ENCODE measurements at places on chromosomes 13 and 19. TPM values are rescaled to one million over a fixed set of nuclear protein-coding genes. Genes with fewer than 3 reads are reported as not detected.
A peak's percentile ranks its signal among the peaks of the same experiment; 100 is the strongest.

MAST1 gene
- total RNA-seq = 1.3 TPM

KCNN1 gene
- total RNA-seq = not detected

TFPT gene
- 16.8 TPM for total RNA-seq

PLK5 gene
- not detected for total RNA-seq

KLK5 gene
- total RNA-seq = not detected

NCAN gene
- not detected for total RNA-seq

CEACAM8 gene
- total RNA-seq = not detected

TRIP10 gene
- total RNA-seq = 5.3 TPM

KLK3 gene
- total RNA-seq = not detected

GRCh38 chr19:28998974-28999373, 214.0 kb downstream of the UQCRFS1 start:
- H3K27me3 ChIP-seq = peaks cover 2% of the 10 kb centered on the region
- no peak overlapping the region for H3K4me3 ChIP-seq
- H3K36me3 ChIP-seq = no peaks in the 10 kb centered on the region
- no peak for DNase-seq
- H3K27ac ChIP-seq = no peak overlapping the region
- H3K4me1 ChIP-seq = no peaks in the 10 kb centered on the region

- no peak overlapping the region for H3K27ac ChIP-seq
- DNase-seq = no peak
Measured at GRCh38 chr13:92833071-92833470, 393.5 kb upstream of the GPC6 start.

GRCh38 chr13:70235565-70235964, 127.3 kb upstream of the KLHL1 start:
- H3K4me1 ChIP-seq = no peaks in the 10 kb centered on the region
- no peak overlapping the region for H3K4me3 ChIP-seq
- H3K27ac ChIP-seq = no peak overlapping the region
- no peaks in the 10 kb centered on the region for H3K36me3 ChIP-seq

- H3K36me3 ChIP-seq = peaks cover 6% of the 10 kb centered on the region
- H3K27ac ChIP-seq = no peak overlapping the region
- H3K27me3 ChIP-seq = peaks cover 26% of the 10 kb centered on the region
- H3K4me3 ChIP-seq = peak overlapping the region; percentile 77
- H3K4me1 ChIP-seq = peaks cover 27% of the 10 kb centered on the region
Measured at GRCh38 chr19:18610556-18611326, 1.9 kb upstream of the TMEM59L start.

- DNase-seq = no peak
- H3K4me1 ChIP-seq = peaks cover 37% of the 10 kb centered on the region
- H3K27me3 ChIP-seq = no peaks in the 10 kb centered on the region
- no peak overlapping the region for H3K27ac ChIP-seq
Measured at GRCh38 chr13:97267418-97268059, 45.4 kb downstream of the MBNL2 start.

- peaks cover 35% of the 10 kb centered on the region for H3K4me1 ChIP-seq
- H3K4me3 ChIP-seq = no peak overlapping the region
- H3K27me3 ChIP-seq = peaks cover 16% of the 10 kb centered on the region
- peak overlapping the region; percentile 29 for H3K27ac ChIP-seq
Measured at GRCh38 chr19:50717891-50718254, 1.7 kb downstream of the SHANK1 start.

DNA sequence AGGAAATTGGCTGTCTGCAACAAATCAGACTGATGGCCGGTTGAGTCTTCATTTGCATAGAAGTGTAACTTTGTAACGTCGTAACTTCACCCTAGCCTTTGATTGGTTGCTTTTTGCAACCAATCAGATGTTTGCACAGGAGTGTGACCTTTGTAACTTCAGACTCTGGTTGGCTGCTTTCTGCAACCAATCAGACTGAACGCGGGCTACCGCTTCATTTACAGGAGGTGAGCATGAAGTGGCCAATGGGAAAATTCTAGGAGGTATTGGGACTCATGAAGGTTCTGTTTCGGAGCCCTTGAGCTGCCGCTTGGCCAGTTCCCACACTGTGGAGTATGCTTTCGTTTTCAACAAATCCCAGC, 441 bp upstream of the ZNF559 start:
- peaks cover 11% of the 10 kb centered on the region for H3K4me1 ChIP-seq
- H3K4me3 ChIP-seq = peak overlapping the region; percentile 96
- H3K27ac ChIP-seq = peak overlapping the region; percentile 96
- H3K27me3 ChIP-seq = no peaks in the 10 kb centered on the region
- H3K36me3 ChIP-seq = peaks cover 30% of the 10 kb centered on the region
- no peak for DNase-seq

DNA sequence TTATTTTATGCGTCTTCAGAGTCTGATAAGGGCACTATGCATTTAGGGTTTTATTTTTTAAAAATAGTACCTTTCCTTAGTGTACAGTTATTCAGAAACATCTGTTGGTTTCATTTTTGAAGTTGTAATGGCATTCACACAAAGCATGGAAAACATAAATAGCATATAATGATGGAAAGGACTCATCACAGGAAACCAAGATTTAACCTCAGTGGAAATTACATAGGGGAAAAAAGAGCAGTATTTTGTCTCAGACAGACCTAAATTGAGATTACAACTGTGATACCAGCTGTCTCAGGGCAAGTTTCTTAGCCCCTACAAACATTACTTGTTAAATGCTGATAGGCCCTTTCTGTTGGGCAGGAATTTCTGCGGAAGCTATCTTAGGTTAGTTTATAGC, 57.2 kb downstream of the NHLRC3 start:
- no peaks in the 10 kb centered on the region for H3K27me3 ChIP-seq
- DNase-seq = no peak
- H3K4me1 ChIP-seq = no peaks in the 10 kb centered on the region
- H3K27ac ChIP-seq = no peak overlapping the region
- H3K36me3 ChIP-seq = no peaks in the 10 kb centered on the region

- H3K4me1 ChIP-seq = no peaks in the 10 kb centered on the region
- no peak for DNase-seq
- H3K36me3 ChIP-seq = no peaks in the 10 kb centered on the region
- H3K27ac ChIP-seq = no peak overlapping the region
Measured at GRCh38 chr13:84393981-84394625, 511.8 kb upstream of the SLITRK1 start.

GRCh38 chr13:83272652-83273240, 609.5 kb downstream of the SLITRK1 start:
- no peak overlapping the region for H3K27ac ChIP-seq
- no peaks in the 10 kb centered on the region for H3K4me1 ChIP-seq
- no peak for DNase-seq
- H3K27me3 ChIP-seq = no peaks in the 10 kb centered on the region
- no peak overlapping the region for H3K4me3 ChIP-seq

- peaks cover 3% of the 10 kb centered on the region for H3K36me3 ChIP-seq
- peak overlapping the region; percentile 99 for H3K27ac ChIP-seq
Measured at GRCh38 chr13:48231080-48231479, 1.9 kb upstream of the ITM2B start.

- H3K27me3 ChIP-seq = peaks cover 19% of the 10 kb centered on the region
- DNase-seq = no peak
- H3K27ac ChIP-seq = no peak overlapping the region
- H3K4me3 ChIP-seq = no peak overlapping the region
Measured at GRCh38 chr13:102510072-102510471, 86.7 kb upstream of the TPP2 start.

DNA sequence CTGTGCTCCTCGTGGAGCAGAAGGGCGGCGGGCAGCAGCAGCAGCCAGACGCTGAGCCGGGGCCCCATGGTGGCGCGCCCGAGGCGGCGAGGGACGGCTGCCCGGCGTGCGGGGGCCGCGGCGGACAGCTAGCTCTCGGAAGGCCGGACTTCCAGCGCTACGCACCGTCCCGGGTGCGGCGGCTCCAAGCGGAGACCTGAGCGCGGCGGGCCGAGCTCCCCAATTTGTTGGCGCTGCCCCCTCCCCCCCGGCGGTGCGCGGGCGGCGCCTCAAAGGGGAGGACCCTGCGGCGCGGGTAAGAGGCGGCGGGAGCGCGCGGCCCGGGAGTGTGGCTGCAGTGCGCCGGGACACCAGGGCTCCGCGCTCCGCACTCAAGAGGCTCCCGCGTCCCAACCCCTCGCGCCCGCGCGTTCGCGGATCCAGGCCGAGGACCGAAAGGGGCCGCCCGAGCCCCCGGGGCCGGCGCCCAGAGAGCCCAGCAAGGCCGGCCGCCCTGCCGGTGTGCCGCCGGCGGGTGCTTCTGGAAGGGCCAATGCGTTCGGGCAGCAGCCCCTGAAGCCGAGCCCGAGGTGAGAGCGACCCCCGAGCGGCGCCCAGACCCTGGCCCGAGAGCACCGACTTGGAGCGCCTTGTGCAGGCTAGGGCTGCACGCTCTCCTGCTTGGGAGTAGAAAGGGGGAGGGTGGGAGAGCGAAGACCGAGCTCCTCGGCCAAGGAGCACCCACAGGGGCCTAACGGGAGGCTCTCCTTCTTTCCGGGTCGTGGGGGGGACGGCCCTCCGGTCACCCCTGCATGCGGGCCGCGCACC, at the start of the genes COL4A1 and COL4A2:
COL4A1 (minus strand) TSS at position 198 of the 807 bp plus-strand sequence; CDS start at position 68, 130 bp downstream.
COL4A2 (plus strand) TSS at position 325 of the 807 bp plus-strand sequence. CDS start 620 bp downstream, outside the sequence.
- H3K4me1 ChIP-seq = peaks cover 4% of the 10 kb centered on the region
- no peak within 1 kb of the TSS for H3K27ac ChIP-seq
- no peak within 1 kb of the TSS for H3K4me3 ChIP-seq
- no peaks in the 10 kb centered on the region for H3K36me3 ChIP-seq
- H3K27me3 ChIP-seq = peaks cover 59% of the 10 kb centered on the region

- peak overlapping the region; percentile 6 for H3K27ac ChIP-seq
- peaks cover 8% of the 10 kb centered on the region for H3K36me3 ChIP-seq
- no peak overlapping the region for H3K4me3 ChIP-seq
- DNase-seq = no peak
- no peaks in the 10 kb centered on the region for H3K27me3 ChIP-seq
Measured at GRCh38 chr19:32708457-32708856, 11.1 kb upstream of the TDRD12 start.

- peaks cover 8% of the 10 kb centered on the region for H3K4me1 ChIP-seq
- no peak overlapping the region for H3K27ac ChIP-seq
- peak overlapping the region; percentile 64 for H3K4me3 ChIP-seq
Measured at GRCh38 chr19:1748115-1748872, 5.0 kb upstream of the ONECUT3 start.

DNA sequence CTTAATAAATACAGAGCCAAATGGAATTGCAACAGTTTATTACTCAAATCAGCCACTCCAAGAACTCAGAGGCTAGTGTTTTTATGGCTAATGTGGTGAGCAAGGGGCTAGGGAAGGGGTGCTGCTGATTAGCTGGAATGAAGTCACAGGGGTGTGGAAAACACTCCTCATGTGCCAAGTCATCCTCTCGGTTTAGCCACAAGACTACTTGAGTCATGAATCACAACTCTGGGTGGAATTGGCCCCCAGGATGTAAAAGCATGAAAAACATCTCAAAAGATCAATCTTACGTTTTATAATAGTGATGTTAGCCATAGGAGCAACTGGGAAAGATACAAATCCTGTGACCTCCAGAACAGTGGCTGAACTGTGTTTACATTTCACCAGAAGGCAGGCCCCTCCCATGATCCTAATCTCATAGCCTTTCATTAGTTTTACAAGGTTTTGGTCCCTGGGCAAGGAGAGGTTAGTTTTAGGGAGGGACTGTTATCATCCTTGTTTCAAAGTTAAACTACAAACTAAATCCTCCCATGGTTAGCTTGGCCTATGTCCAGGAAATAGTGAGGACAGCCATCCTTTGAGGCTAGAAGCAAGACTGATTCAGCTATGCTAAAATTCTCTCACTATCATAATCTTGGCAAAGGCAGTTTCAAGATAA, 2020.1 kb upstream of the PCDH20 start:
- H3K4me1 ChIP-seq = no peaks in the 10 kb centered on the region
- no peak overlapping the region for H3K4me3 ChIP-seq
- no peaks in the 10 kb centered on the region for H3K36me3 ChIP-seq
- no peak overlapping the region for H3K27ac ChIP-seq

- no peaks in the 10 kb centered on the region for H3K36me3 ChIP-seq
- peak within 1 kb of the TSS; percentile 53 for H3K27ac ChIP-seq
- DNase-seq = peak; percentile 90
- H3K4me1 ChIP-seq = peaks cover 34% of the 10 kb centered on the region
Measured at GRCh38 chr19:47573071-47574026, at the start of gene ZNF541. ZNF541 (minus strand) TSS chr19:47573148; CDS start chr19:47555856, 17,292 bp downstream.

DNA sequence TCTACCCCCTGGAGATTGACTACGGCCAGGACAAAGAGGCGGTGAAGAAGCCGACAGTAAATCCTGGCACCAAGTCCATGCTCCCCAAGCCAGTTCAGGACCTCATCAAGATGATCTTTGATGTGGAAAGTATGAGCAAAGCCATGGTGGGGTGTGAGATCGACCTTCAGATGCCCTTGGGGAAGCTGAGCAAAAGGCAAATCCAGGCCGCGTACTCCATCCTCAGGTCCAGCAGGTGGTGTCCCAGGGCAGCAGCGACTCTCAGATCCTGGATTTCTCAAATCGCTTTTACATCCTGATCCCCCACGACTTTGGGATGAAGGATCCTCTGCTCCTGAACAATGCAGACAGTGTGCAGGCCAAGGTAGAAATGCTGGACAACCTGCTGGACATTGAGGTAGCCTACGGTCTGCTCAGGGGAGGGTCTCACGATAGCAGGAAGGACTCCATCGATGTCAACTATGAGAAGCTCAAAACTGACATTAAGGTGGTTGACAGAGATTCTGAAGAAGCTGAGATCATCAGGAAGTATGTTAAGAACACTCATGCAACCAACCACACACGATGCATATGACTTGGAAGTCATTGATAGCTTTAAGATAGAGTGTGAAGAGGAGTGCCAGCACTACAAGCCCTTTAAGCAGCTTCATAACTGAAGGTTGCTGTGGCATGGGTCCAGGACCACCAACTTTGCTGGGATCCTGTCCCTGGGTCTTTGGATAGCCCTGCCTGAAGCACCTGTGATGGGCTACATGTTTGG, 24.0 kb upstream of the ANKRD10 start:
- H3K4me3 ChIP-seq = no peak overlapping the region
- H3K27ac ChIP-seq = no peak overlapping the region
- H3K27me3 ChIP-seq = peaks cover 33% of the 10 kb centered on the region
- no peaks in the 10 kb centered on the region for H3K4me1 ChIP-seq

- no peaks in the 10 kb centered on the region for H3K27me3 ChIP-seq
- no peak for DNase-seq
- H3K27ac ChIP-seq = no peak overlapping the region
- H3K4me3 ChIP-seq = peak overlapping the region; percentile 61
Measured at GRCh38 chr13:98504371-98504963, 72.4 kb downstream of the STK24 start.

- peaks cover 78% of the 10 kb centered on the region for H3K4me1 ChIP-seq
- peak within 1 kb of the TSS; percentile 99 for H3K27ac ChIP-seq
- no peaks in the 10 kb centered on the region for H3K27me3 ChIP-seq
- peak; percentile 68 for DNase-seq
- peaks cover 24% of the 10 kb centered on the region for H3K36me3 ChIP-seq
Measured at GRCh38 chr19:58558066-58558622, at the start of gene UBE2M. UBE2M (minus strand) TSS chr19:58558611; CDS start chr19:58558381, 230 bp downstream.

DNA sequence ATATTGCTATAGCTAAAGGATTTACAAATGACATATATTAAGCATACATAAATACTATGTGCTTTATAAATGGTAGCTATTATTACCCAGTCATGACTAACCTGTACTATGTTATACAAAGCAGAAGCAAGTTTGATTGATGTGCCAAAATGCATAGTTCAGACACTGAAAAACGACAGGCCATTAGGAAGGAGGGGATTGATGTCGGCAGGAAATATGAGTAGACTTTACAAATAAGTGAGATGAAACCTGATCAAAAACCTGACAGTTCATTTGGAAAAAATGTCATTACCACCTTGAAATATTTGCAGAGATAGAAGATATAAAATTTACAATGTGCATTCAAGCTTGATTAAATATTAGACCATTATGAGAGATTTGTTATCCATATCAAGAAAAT, 38.8 kb upstream of the TPP2 start:
- no peak overlapping the region for H3K4me3 ChIP-seq
- H3K27me3 ChIP-seq = peaks cover 4% of the 10 kb centered on the region
- peaks cover 6% of the 10 kb centered on the region for H3K4me1 ChIP-seq
- DNase-seq = no peak
- H3K27ac ChIP-seq = no peak overlapping the region

- H3K27ac ChIP-seq = peak overlapping the region; percentile 85
- no peak for DNase-seq
- no peaks in the 10 kb centered on the region for H3K36me3 ChIP-seq
- peaks cover 50% of the 10 kb centered on the region for H3K4me1 ChIP-seq
- H3K4me3 ChIP-seq = no peak overlapping the region
Measured at GRCh38 chr13:24625870-24626849, 54.0 kb upstream of the ATP12A start.

Measured in naive thymus-derived CD8-positive, alpha-beta T cell (primary cell).